Activated CD8-positive, alpha-beta T cell treated with anti-CD3 and anti-CD28 coated beads for 36 hours (primary cell): ENCODE measurements at places on chromosomes 12 and 14. TPM values are rescaled to one million over a fixed set of nuclear protein-coding genes. Genes with fewer than 3 reads are reported as not detected.

- no peak overlapping the region for H3K27ac ChIP-seq
- H3K36me3 ChIP-seq = peaks cover 20% of the 10 kb centered on the region
- no peaks in the 10 kb centered on the region for H3K27me3 ChIP-seq
- H3K4me1 ChIP-seq = peaks cover 35% of the 10 kb centered on the region
- H3K4me3 ChIP-seq = no peak overlapping the region
Measured at GRCh38 chr12:89685363-89685972, 23.2 kb downstream of the ATP2B1 start.

GRCh38 chr12:66813137-66813892, 134.4 kb upstream of the GRIP1 start:
- H3K27me3 ChIP-seq = no peaks in the 10 kb centered on the region
- no peak overlapping the region for H3K4me3 ChIP-seq
- H3K36me3 ChIP-seq = no peaks in the 10 kb centered on the region
- H3K27ac ChIP-seq = no peak overlapping the region
- peaks cover 12% of the 10 kb centered on the region for H3K4me1 ChIP-seq
- peak; percentile 53 for DNase-seq

- no peak overlapping the region for H3K4me3 ChIP-seq
- H3K27me3 ChIP-seq = no peaks in the 10 kb centered on the region
- H3K36me3 ChIP-seq = no peaks in the 10 kb centered on the region
- H3K27ac ChIP-seq = no peak overlapping the region
Measured at GRCh38 chr14:28116716-28117115, 649.9 kb upstream of the FOXG1 start.

DNA sequence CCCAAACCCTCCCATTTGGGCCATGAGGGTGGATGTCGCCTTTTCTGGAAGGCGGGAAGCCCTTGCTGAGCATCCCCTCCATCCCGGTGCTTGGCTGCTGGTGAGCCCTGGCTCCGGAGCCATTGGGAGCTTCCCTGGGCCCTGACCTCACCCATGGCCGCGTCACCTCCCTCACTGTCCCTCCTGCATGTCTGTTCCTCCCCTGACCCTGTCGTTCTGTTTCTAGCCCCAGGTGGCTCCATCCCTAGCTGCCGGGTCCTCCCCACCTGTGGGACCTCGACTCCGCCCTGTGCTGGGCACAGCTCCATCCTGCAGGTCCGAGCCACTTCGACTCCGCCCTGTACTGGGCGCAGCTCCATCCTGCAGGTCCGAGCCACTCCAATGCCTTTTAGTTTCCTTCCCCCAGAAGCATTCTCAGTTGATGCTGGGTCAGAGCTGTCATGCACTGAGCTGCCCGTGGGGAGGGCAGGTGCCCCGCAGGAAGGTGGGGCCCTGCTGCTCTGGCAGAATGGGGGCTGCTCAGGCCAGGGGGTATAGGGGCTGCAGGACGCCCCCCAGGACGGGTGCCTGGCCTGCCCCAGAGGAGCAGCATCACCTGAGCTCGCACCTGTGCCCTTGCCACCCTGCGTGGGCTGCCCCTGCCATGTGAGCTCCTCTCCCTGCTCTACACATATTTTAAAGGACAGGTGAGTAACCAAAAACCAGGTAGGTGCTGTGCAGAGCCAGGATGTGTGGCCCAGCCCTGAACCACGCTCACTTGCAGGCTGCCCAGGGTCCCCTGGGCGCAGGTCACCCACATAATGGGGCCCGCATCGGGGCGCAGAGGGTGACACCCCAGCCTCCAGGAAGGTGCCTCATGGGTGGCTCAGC, 19.0 kb downstream of the NOC4L start:
- no peak overlapping the region for H3K27ac ChIP-seq
- H3K27me3 ChIP-seq = no peaks in the 10 kb centered on the region
- H3K4me1 ChIP-seq = peaks cover 19% of the 10 kb centered on the region
- no peak overlapping the region for H3K4me3 ChIP-seq

- peaks cover 41% of the 10 kb centered on the region for H3K36me3 ChIP-seq
- no peak for DNase-seq
- H3K4me1 ChIP-seq = no peaks in the 10 kb centered on the region
- H3K4me3 ChIP-seq = no peak overlapping the region
Measured at GRCh38 chr14:39366460-39367386, 65.5 kb downstream of the FBXO33 start.

- peaks cover 39% of the 10 kb centered on the region for H3K4me1 ChIP-seq
- H3K27me3 ChIP-seq = no peaks in the 10 kb centered on the region
- peak overlapping the region; percentile 92 for H3K4me3 ChIP-seq
- H3K27ac ChIP-seq = peak overlapping the region; percentile 97
- H3K36me3 ChIP-seq = peaks cover 43% of the 10 kb centered on the region
Measured at GRCh38 chr12:19440916-19441315, 1.6 kb downstream of the AEBP2 start.

DNA sequence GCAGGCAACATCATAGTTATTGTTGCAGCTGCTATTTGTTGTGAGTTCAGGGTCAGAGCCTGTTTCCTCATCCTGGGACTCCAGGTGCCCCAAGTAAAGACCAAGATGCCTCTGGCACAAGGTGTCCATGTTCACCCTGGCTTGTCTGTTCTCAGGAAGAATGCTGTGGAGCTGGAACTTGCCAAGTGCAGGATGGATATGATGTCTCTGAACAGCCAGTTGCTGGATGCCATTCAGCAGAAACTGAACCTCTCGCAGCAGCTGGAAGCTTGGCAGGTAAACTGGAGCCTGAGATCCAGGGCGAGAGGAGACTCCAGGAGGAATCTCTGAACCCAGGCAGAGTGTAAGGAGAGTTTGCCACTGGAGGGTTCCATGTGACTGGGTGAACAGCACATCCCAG, 26.8 kb downstream of the RAB35 start:
- no peak overlapping the region for H3K4me3 ChIP-seq
- DNase-seq = no peak
- H3K27me3 ChIP-seq = no peaks in the 10 kb centered on the region
- H3K4me1 ChIP-seq = peaks cover 30% of the 10 kb centered on the region
- H3K27ac ChIP-seq = no peak overlapping the region

DNA sequence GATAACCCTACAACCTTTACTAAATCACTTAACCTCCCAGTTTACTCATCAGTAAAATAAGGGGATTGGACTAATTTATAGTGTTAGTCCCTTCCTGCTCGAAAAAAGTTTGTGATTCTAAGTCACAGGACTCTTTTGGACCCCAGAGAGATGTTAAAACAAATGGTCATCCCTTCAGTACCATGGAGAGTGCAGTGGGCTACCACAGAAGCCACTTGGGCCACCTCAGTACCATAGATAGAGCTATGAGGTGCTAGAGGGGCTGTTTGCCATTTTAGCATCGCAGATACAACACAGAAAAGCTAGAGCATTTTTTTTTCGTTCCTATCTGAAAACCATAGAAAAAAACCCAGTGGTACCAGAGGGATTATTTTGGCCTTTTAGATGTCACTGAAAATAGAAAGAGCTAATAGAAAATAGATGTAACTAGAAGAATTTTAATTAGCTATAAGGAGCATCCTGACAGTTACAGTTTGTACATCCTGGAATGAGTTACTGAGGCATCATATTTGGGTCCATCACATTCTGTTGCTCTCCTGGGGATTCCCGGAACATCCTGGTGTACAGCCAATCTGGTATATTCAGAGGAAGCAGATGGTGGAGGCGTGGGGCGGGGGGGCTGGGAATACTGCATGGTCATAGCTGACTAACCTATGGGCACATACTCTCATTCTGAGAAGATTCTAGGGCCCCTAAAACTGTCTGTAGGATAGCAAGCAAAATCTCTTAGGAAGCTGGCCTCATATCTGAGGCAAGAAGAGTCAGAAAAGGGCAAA, 2.8 kb downstream of the ZNF219 start:
- H3K4me3 ChIP-seq = no peak overlapping the region
- H3K36me3 ChIP-seq = peaks cover 2% of the 10 kb centered on the region
- DNase-seq = no peak
- no peak overlapping the region for H3K27ac ChIP-seq
- H3K4me1 ChIP-seq = peaks cover 18% of the 10 kb centered on the region

Gene IL31
- total RNA-seq = not detected
